ENCODE measurements at places on chromosomes 13 and 19. TPM values are rescaled to one million over a fixed set of nuclear protein-coding genes. Genes with fewer than 3 reads are reported as not detected.

- no peak for DNase-seq
Measured at GRCh38 chr19:17866312-17866963, 5.3 kb upstream of the SLC5A5 start.

- DNase-seq: no peak
Measured at GRCh38 chr19:38331728-38332127, 3.9 kb upstream of the CATSPERG start.

DNA sequence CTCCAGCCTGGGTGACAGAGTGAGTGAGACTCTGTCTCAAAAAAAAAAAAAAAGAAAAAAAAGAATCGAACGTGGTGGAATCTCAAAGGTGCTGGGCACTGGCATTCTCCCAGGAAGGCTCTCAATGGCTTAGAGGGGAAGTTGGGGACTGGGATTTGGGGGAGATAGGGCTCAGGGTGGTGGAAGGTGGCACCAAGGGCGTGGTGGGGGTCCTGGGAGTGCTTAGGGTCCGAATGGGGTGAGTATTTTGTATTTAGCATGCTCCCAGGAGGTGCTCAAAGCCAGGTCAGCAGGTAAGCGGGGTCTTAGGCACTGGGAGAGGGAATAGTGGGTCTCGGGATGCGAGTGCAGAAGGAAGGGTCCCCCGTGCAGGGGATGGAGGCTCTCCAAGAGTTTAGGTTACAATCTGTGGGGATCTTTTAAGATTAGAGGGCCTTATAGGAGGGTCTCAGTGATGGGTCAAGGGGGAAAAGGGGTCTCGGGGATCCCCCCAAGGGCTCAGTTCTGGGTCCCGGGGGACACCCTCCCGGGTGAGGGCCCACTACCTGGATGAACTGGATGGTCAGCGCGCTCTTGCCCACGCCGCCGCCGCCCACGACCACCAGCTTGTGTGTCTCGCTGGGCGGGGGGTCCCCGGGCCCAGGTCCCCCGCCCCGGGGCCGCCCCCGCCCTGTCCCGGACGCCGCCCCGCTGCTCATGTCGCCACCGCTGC lies 386 bp downstream of the RRAS start:
- DNase-seq: no peak

- DNase-seq: no peak
Measured at GRCh38 chr19:2309734-2310362, 1.9 kb upstream of the LINGO3 start.

The CCDC8 gene
- 22.2 TPM for total RNA-seq

The ZSWIM4 gene
- 25.9 TPM for total RNA-seq
